Transverse colon (tissue), 4 donors: ENCODE measurements at places on chromosomes 2 and 18.

- DNase-seq: peak; percentile 53
These were observed 1.2 kb downstream of the MEX3C start for GRCh38 chr18:51196118-51196810.

GRCh38 chr2:191222952-191223351 lies 22.3 kb upstream of the MYO1B start:
- DNase-seq: no peak

DNA sequence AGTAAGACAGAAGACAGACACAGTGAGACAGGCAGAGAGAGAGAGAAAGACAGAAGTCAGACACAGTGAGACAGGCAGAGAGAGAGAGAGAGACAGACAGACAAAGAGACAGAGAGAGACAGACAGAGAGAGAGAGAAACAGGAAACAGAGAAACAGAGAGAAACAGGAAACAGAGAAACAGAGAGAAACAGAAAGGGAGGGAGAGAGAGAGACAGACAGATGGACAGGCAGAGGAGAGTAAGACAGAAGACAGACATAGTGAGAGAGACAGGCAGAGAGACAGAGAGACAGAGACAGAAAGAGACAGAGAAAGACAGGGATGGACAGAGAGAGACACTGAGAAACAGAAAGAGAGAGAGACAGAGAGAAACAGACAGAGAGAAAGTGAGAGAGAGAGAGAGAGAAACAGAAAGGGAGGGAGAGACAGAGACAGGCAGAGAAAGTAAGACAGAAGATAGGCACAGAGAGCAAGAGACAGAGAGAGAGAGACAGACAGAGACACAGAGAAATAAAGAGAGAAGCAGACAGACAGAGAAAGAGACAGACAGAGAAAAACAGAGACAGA lies 109.3 kb upstream of the ANKRD30BL start:
- DNase-seq: no peak

DNA sequence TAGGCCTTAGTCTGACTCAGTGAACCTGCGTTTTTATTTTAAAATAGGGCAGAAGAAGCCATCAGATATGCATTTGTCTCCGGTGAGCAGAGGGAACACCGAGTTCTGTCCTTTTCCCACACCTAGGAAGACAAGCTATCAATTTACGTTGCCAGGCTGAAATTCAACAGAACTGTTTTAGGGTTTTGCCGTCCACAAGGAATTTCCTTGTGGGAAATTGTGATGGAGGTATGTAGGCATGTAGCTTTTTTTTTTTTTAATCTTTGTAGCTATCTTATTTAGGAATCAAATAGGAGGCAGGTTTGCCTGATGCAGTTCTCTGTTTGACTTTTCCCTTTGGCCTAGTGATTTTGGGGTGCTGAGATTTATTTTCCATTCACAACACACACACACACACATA lies 62.0 kb upstream of the ASAP2 start:
- no peak for DNase-seq

- no peak for DNase-seq
These were observed 16.1 kb upstream of the ANKRD53 start for GRCh38 chr2:70962211-70962884.

DNA sequence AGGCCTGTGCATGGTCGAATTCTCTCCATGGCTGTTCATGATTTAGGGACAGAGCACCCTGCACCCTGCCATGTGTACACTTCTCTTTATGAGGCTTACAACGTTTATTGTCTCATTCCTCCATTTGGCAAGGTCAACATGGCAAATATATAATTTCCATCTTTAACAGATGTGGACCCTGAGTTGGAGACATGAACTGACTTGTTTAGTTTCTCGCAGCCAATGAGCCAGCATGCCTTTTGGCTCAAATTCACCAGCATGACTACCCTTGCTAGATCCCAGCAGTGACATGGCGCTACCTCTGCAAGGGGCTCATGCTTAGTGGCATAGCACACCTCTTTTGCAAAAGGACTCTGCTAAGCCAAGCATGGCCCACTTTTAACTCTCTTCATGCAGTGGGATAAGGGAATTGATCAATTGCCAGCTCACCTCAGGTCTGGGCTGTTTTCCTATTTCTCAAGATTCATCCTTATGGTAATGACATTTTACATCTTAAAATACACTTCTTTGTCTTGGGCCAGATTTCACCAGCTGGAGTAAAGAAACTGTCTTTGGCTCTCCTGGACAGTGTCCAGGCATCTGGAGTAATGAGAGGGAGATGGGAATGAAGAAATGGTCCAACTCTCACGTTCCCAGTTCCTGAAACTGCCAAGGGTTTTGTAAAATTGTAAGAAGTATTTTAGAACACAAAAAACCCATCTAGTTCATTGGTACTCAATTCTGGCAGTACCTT lies 159.5 kb downstream of the SETBP1 start:
- no peak for DNase-seq

GRCh38 chr2:193496786-193497185 lies 1302.1 kb upstream of the TMEFF2 start:
- DNase-seq: no peak

DNA sequence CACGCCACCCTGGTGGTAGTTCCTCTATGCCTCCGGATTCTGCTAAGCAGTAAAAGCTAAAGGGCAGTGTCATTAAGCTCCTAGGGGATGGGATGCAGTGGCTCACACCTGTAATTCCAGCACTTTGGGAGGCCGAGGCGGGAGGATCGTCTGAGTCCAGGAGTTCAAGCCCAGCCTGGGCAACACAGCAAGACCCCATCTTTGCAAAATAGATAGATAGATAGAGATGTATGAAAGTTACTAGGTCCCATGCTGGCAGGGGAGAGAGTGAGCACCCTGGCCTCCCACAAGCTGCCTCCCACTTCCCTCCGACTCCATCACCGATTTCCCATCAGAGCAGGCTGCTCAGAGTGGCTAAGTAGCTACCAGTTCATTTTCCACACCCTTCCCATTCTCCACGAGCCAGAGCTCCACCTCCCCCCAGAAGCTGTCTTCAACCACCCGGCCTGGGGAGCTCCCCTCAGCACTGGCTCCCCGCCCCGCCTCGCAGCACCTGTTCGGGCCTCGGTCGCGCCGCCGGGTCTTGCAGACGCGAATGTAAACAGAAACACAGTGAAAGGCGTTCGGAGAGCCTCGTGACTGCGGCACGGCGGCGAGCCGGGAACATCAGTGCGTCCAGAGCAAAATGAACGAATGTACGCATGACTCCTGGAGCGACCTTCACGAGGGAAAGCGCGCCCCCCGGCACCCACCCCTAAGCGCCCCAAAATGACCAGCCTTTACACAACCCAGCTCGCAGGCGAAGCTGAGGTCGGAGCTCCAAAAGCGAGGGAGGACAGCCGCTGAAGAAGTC lies 598 bp upstream of the CEP68 start:
- peak; percentile 77 for DNase-seq

GRCh38 chr2:235538981-235539380 lies 45.1 kb downstream of the AGAP1 start:
- DNase-seq: peak; percentile 19

DNA sequence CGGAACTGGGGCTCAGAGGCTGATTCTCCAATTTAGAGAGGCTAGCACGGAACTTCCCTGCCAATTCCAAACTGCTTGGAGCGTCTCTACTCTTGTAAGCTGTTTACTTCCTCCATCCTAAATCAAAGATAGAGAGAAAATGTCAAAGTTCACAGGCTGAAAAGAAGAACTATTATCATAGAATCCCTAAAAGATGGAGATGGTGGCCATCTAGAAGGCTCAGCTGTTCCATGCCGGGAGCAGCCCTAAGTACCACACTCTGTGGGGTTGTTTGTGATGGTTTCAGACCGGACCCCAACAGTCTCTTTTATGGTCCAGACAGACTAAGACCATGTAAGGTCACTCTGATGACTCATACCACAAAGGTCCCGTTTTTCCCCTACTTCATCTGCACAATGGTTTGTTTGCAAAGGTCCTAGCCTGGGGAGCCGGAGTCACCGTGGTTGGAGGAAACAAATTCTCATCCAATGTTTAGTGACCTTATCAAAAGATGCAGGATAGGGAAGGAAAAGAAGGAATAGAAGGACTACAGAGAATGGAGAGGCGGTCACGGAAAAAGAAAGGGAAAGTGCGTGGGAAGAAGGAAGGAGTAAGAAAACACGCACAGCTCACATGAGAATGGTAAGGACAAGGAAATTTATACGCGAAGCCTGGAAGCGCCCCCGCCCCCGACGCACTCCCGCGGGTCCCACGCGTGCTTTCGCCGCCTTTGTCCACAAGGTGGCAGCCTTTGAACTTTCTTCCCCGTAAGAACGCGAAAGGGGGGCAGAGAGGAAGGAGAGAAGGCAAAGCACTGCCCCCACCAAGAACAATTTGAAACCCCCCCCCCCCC lies 453 bp upstream of the ANTXR1 start:
- DNase-seq: peak; percentile 53

DNA sequence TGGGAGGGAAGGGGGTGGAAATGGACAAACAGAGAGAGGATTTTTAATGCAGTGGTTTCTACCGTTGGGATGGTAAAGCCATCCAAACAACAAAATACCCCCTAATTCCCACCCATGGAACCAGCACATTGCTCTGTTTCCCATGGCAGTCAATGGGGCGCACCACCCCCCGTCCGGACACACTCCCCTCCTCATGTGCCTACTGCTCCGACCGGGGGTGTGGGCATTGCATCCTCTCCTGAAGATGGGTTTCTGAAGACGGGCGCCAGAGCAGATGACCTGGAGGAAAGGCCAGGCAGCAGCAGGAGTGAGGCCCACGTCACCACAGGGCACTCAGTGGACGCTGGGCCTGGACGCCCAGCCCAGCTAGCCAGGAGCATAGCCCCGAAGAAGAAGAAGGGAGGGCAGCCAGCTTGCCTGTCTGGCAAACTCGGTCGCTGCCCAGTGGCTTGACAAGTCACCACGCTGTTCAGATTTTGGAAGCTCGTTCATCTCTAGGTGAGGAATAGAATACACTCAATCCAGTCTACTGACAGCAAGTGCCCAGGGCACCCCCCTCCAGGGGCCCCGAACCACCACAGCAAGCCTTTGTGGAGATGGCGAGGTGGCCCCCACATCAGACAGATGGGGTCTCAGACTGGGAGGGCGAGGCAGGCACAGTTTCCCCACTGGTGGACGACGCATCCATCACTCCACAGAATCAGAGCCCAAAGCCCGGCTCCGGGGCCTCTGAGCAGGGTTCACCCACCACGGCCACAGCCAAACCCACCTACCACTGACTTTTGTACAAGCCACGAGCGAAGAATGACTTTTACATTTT lies 296.2 kb upstream of the SALL3 start:
- no peak for DNase-seq

DNA sequence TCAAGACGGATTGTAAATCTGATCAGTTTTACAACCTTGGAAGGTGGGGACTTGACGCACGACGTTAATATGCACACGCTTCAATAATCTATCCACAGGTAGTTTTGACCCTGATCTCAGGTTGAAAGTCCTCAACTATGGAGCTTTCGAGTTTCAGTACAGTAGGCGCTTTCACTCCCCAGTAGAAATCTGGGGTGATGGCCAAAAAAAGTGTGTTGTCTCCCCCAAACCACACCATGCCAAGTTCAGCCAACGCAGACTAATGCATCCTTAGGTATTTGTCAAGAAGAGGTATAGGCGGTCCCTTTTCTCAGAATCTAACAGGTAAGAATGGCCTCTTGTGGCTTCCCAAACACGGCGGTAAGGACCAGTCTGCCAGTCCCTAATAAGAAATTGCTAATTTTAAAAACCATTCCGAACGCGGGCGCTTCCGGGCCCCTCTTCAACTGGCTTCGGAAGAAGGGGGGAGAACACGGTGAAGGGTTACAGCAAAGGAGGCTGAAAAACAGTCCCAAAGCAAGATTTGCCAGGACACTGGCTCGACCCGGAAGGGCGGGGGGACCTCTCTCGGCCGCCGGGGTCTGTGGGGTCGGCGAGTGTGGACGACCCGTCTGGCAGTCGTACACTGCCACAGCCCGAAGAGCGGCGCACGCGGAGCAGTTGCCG lies 659 bp downstream of the FAM210A start:
- DNase-seq: no peak

DNA sequence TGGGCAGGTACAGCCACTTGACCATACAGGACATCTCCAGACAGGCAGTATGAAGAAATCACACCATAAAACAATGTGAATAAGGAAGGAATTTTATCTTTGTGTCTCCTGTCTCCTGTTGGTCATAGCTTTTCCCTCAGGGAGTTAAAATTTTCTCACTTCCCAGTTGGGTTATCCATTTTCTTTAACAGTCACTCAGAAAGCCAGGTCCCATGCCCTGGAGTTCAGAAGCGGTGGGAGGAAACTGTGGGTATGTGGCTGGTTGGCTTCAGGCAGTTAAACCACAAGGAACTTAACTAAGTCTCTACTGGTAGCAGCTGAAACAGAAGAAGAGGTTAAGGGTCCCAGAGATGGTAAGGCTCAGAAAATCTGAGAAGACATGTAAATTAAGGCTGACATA lies 6.5 kb upstream of the SMAD2 start:
- no peak for DNase-seq

GRCh38 chr2:60463249-60463648 lies 90.2 kb downstream of the BCL11A start:
- DNase-seq: no peak

- peak; percentile 82 for DNase-seq
These were observed 1.7 kb upstream of the CTDSP1 start for GRCh38 chr2:218397820-218398436.

- DNase-seq: no peak
These were observed 249.7 kb upstream of the NCKAP5 start for GRCh38 chr2:133817680-133818566.

GRCh38 chr2:141618457-141618856 lies 512.4 kb downstream of the LRP1B start:
- DNase-seq: no peak

- DNase-seq: peak; percentile 49
These were observed 73.3 kb downstream of the TFCP2L1 start for GRCh38 chr2:121211689-121212151.

- no peak for DNase-seq
These were observed 1.9 kb downstream of the NOP58 start for GRCh38 chr2:202267495-202267894.

GRCh38 chr2:214565246-214565645 lies 154.4 kb downstream of the VWC2L start:
- DNase-seq: no peak

- peak; percentile 48 for DNase-seq
These were observed 103.5 kb downstream of the SPTBN1 start for GRCh38 chr2:54559593-54560145.

DNA sequence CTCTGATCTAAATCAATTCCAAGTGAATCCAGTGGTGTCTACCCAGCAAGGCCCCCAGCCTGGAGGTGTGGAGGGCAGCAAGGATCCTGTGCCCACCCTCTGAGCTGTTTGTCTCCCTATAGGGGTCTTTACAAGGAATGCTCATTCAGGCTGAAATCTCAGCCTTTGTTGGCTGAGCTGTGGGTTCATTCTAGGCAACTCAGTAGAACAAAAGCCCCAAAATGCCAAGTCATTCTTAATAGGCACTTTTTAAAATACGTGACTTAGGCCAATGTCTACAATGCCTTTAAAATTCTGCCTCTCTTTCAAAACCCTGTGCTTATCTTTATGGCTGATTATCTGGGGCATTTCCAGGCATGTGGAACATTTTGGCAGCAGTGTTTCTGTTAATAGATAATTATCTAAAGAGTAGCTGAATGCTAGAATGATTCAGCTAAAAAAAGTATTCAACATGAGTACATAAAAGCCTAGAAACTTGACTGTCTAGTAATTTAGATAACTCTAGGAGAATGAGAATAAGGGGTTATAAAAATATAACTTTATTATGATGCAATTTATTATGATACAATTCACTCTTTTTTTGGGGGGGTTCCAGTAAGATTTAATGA lies 7.4 kb downstream of the UGT1A6 start:
- peak; percentile 31 for DNase-seq

- DNase-seq: no peak
These were observed 31.0 kb upstream of the TMEM17 start for GRCh38 chr2:62536873-62537547.
